ENCODE measurements at places on chromosomes 6 and 20.

DNA sequence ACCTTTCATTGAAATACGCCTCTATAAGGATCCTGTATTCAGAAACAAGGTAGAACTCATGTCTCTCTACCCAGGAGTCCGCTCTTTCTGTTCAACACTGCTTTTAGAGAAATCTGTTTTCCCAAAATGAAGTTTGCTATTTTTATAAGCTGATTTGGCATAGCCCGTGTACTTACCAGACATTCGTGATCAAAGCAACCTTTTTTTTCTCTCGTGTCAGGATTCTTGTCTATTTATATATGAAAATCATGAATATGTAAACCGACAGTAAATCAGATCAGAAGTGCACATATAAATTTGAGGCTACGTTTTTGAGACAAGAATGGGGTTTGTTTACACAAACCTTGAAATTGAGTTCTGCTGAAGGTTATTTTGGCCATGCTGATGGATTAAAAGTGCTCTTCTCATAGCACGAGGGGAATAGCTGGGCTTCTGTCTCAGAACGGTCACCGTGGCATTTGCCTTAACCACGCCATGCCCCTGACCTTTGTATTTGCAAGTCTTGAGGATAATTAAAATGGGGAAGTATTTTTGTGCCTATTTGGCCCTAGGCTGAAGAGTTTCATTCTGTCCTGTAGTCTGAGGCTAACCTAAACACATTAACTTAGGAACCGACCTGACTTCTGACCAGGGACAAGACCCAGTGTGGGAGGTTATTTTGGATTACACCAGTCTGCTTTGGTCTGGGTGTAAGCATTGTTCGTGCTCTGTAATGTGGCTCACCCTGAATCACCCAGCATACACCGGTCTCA, 118.6 kb downstream of the MAP3K4 start:
- DNase-seq: no peak

- DNase-seq: no peak
Measured at GRCh38 chr6:126546541-126547120, 206.7 kb downstream of the CENPW start.

- no peak for DNase-seq
Measured at GRCh38 chr6:105872249-105872648, 213.9 kb upstream of the PRDM1 start.

GRCh38 chr6:52976591-52977035, 18.5 kb downstream of the GSTA4 start:
- no peak for DNase-seq

- DNase-seq: no peak
Measured at GRCh38 chr20:51129147-51129776, 106.4 kb upstream of the KCNG1 start.

- no peak for DNase-seq
Measured at GRCh38 chr6:35717449-35718374, 19.1 kb upstream of the ARMC12 start.

GRCh38 chr6:63807056-63807455, 171.5 kb downstream of the PHF3 start:
- DNase-seq: no peak

DNA sequence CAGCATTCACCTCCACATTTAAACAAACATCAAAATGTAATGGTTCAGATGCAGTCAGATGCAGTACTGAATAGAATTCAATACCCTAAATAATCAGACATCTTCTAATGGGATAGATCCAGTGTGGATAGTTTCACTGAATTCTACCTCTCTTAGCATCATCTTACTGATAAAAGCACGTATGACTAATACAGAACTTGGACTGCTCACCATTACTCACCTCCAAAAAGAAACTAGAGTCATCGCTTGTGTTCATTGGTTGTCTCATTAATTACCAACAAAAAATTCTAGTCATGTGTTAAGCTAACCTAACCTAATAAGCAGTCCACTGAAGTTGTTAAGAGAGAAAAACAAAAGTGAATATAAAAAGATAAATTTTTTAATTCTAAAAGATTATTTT, 165.9 kb upstream of the IRAK1BP1 start:
- DNase-seq: no peak

- DNase-seq: no peak
Measured at GRCh38 chr20:33881989-33882388, 70.8 kb downstream of the CHMP4B start.

DNA sequence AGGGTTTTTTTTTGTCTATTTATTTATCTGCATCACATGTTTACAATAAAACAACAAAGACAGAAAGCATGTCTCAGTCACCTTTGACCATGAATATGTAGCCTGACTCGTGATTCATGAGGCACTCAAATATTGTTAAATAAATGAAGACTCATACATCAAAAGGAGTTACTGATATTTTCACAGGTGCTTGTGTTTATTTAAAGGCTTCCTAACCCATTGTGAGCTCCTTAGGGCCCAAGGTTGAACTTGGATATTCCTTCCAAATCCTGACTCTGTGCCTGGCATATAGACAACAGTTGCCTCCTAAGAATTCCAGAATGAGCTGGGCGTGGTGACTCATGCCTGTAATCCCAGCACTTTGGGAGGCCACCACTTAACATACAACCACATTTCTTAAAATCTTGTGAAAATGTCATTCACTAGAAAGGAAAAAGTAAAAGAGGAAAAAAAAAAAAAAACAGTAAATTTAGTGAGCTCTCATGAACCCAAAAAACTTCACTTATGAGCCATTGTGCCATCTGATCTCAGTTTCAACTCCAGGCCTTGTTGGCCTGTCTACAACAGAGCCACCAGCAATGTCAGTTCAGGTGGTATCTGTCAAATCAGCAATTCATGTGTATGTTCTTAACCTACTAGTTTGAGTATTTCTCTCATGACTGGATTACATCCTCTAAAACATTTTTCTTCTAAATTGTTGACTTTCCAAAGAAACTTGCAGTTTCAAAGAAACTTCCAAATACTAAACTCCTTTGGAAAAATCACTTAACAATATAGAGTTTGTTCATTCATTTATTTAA, 162.7 kb upstream of the MARCKS start:
- DNase-seq: no peak

DNA sequence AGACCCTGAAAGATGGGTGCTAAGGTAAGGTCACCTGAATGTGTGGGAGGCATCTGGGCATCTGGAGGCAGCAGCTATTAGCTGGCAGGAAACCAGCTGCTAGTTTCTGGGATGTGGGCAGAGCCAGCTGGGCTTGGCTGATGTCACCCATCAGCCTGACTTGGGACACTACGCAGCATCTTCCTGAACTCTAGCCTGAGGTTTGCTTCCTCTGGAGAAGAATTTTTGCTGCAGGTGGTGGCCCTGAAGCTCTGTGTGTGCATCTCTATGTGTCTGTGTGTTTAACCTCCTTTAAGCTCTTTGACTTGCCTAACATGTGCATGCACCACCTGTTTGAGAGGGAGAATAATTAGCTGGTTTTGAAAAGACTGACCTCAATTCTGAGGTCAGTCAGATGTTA, 465.1 kb upstream of the CHD6 start:
- no peak for DNase-seq

Data from activated CD8-positive, alpha-beta memory T cell treated with anti-CD3 and anti-CD28 coated beads for 24 hours (primary cell).